Stromal cell of bone marrow (primary cell): ENCODE measurements at places on chromosomes 7 and 10.
A peak's percentile ranks its signal among the peaks of the same experiment; 100 is the strongest.

- no peak for DNase-seq
Measured at GRCh38 chr7:134925766-134926165, 60.5 kb upstream of the AGBL3 start.

GRCh38 chr7:40419806-40420205 is 285.0 kb downstream of the SUGCT start:
- DNase-seq, result no peak

- no peak for DNase-seq
Measured at GRCh38 chr10:77226853-77227565, 410.6 kb downstream of the KCNMA1 start.

DNA sequence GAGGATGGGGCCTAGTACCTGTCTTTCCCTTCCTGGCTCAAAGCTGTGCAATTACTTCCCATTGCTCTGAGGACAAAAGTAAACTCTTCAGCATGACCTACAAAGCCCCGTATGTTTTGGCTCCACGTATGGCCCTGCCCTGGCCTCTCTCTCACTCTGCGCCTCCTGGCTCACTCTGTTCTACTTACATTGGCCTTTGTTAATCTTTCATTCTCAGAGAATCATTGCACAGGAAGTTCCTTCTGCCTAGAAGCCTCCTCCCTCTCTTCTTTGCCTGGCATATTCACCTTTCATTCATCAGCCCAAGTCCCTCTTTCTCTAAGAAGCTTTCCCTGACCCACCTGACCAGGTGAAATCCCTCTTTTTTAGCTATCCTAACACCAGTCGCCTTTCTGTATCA is 23.9 kb downstream of the LIPM start:
- DNase-seq, result no peak

DNA sequence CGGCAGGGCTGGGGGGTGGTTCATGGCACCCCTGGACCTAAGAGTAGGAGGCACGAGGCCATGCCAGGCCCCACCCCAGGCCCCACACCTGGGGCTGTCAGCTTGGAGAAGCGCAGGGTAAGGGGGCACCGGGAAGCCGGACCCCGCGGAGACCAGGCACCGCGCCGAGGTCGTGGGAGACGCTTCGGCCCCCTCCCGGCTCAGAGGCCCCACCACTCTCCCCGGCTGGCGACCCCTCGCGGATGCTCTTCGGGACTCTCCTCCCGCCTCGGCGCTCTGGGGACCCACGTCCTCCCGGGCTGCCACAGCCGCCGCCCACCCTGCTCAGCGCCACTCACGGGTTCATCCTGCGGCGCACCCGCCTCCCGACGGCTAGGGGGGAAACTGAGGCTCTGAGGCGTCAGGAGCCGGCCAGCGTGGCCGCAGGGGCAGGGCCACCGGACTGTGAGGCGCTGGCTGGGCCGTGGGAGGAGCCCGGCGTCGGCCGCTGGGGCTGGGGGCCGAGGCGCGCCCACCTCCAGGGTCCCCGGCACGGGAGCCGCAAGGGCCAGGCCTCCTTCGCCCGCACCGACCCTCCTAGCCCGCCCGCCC is 25.9 kb downstream of the PDGFA start:
- DNase-seq, result no peak

GRCh38 chr7:69836702-69837101 is 238.4 kb downstream of the AUTS2 start:
- no peak for DNase-seq

- no peak for DNase-seq
Measured at GRCh38 chr7:325051-325798, 35.3 kb downstream of the FOXL3 start.

DNA sequence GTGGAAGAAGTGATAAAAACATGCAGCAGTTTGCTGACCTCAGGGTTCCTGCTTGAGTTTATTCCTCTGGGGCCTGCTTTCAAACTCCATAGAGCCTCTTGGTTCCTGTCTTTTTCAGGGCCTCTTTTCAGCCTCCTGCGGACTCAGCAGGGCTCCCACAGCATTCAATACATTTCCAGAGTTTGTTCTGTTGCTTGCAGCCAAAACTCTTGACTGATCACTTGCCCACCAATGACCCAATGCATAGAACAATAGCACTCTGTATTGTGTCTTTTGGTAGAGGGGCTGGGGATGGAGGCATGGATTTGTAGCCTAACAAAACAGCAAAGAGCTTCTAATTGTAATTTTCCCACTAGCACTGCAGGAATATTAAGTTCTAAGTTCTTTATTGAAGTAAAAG is 50.8 kb upstream of the CREB5 start:
- DNase-seq, result no peak

DNA sequence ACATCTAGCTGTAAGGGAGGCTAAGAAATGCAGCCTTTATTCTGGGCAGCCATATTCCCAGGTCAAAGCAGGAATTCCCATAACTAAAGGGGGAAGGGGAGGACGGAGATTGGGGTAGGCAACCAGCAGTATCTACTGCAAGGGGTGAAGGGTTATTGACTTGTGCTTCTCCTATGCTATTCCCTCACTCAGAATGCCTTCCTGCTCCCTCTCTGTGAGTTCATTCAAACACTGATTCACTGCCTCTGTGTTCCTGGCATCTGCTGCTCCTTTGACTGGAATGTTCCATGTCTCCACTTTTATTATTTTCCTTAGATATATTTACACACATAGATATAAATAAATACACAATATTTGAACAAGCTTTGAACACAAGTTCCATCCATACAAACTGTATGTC is 11.1 kb downstream of the HTR7 start:
- DNase-seq, result peak; percentile 24

GRCh38 chr7:6433784-6434615 is 13.8 kb downstream of the DAGLB start:
- DNase-seq, result no peak

GRCh38 chr7:131302876-131303707 is 24.6 kb upstream of the MKLN1 start:
- DNase-seq, result no peak

GRCh38 chr7:92732316-92733036 is 103.9 kb downstream of the CDK6 start:
- no peak for DNase-seq
